ENCODE measurements at places on chromosomes 2 and 18.

- no peak for DNase-seq
These were observed 61.7 kb downstream of the CHRNA1 start for GRCh38 chr2:174702541-174702940.

- peak; percentile 39 for DNase-seq
These were observed 13.3 kb downstream of the CHRNA1 start for GRCh38 chr2:174750923-174751441.

DNA sequence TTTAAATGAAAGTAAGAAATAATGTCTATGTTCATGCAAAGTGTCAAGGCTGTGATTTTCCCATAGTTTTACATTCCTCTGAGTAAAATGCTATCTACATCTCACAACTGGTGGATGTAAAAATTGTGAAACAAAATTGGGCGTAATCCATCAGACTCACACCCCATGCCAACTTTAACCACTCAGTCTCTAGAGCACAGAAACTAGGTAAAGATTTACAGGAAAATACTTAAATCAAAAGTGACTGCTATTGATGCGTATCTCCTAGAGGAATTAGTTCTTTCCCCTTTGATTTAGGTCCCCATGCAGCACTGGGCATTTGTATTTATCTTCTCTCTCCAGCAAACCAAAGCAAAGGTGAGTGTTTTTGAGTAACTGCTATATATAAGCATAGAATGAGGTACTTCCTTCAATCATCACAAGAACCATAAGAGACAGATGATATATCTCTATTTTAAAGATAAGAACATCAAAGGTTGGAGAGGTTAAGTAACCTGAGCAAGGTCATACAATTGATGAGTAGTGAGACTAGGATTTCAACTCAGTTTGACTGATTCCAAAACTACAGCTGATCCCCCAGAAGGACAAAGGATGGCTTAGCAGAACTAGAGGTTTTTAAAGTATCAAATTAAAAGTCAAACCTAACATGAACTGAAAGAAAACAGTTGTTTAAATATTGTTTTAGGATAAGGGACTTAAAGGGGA, 594.0 kb upstream of the ACVR2A start:
- DNase-seq, result no peak

GRCh38 chr18:40738321-40738880, 1216.6 kb upstream of the PIK3C3 start:
- DNase-seq, result no peak

DNA sequence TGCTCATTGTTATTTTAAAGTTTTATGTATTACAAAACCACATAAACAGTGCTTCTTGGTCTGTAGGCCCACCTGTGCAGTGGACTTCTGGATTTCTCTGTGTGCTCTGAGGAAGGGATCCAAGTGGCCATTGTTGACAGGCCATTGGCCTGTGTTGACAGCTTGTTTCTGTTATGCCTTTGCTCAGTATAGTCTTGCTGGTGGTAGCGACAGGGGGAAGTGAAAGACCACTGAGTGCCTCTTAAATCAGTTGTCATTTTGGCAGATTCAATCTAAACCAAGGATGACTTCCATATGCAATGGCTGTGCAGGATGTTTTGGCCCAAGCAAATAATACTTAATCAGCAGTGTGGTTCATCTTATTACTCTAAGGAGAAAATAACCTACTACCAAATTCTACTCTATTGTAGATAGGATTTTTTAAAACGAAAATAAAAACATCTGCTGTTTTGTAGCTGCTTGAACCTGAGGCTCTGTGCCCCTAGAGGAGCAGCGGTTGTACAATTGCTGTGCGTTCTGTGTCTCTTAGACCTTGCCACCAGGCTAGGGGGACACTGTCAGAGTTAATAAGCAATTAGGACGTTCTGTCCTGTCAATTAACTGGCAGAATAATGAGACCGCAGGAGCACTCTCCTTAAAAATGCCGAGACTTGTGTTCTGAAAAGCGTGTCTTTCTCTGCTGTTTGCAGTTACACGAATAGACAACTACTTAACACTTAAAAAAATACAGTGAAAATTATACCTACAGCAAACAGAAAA, 108.2 kb downstream of the RHBDD1 start:
- no peak for DNase-seq

DNA sequence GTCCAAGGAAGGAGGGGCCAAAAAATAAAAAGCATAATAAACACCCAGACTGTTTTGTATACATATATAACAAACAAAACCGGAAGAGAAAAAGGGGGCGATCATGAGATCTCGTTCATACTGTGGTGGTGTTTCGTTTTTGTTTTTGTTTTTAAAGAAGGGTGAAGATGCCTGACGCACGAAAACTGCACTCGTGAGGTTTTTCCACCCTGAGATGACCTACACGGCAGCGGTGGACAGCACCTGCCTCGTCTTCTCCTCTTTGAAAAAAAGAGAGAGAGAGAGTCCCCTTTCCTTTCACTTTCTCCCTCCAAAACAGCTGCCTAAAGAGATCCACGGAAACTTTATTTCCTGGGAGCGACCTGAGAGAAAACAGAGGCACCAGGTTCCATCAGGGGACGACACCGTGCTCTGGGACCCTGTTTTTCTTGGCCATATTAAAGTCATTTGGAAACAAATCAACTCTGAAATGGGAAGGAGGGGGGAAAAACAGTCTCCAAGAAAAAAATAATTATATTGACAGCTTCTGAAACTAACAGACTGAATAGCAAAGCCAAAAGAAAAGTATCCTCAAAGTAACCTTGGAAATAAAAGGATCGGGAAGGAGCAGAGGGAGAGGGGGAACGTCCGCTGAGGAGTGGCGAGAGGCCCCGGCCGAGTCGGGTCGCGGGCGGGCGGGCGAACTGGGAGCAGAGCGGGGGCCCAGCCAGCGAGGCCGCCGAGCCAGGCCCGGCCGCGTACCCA, 3.5 kb downstream of the POU3F3 start:
- no peak for DNase-seq

- DNase-seq, result no peak
These were observed 729 bp upstream of the REL start for GRCh38 chr2:60880643-60881046.

DNA sequence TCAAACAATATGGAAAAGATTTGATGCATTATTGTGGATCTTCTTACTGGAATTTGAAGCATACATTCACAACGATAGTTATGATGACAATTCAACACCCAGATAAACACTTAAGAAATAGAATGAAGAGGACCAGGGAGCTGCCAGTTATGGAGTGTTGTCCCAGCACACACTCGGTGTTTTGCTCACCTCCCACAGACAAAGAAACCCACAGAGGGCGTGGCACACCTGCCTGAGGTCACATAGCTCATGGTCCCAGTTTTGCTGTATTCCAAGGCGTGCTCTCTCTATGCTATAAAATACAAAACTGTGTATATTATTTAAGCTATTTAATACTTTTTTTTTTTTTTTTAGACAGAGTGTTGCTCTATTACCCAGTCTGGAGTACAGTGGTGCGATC, 31.1 kb downstream of the EFR3B start:
- no peak for DNase-seq

DNA sequence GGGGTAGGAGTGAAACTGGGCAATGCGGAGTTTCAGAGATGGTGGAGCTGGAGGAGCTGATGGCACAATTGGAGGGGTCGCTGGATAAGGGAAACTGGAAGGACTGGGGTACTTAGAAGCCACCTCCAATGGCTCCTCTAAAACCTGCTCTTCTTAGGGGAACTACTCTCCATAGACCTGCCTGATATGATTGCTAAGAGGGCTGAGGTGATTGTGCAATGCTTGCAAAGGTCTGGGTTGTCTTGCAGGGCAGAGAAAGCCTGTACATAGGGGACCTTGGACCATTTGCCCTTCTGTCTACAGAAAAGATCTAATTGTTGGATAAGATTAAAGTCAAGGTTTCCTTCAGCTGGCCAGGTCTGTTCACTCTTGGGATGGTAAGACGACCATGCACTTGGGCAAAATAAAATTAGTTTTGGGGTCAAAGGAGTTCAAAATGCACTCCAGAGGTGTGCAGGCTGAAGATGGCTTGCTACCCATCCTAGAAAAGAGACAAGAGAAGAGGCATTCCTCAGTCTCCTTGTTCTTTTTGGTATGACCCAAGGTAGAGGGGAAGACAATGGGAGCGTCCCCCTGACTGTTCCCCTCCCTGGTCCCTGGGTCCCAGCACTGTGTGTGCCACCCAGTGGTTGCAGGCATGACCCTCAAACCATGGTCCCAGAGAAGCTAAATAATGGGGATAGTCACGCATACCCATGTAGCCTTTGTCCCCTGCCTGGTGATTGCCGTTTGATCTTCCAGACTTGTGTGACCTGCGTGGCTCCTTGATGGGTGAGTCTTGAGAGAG, 41.1 kb downstream of the STK17B start:
- no peak for DNase-seq

GRCh38 chr2:74573747-74574562, 19.4 kb downstream of the DOK1 start:
- DNase-seq, result peak; percentile 70

GRCh38 chr18:51361130-51361860, 163.8 kb upstream of the MEX3C start:
- no peak for DNase-seq

GRCh38 chr18:8721716-8722115, 16.4 kb downstream of the MTCL1 start:
- no peak for DNase-seq

DNA sequence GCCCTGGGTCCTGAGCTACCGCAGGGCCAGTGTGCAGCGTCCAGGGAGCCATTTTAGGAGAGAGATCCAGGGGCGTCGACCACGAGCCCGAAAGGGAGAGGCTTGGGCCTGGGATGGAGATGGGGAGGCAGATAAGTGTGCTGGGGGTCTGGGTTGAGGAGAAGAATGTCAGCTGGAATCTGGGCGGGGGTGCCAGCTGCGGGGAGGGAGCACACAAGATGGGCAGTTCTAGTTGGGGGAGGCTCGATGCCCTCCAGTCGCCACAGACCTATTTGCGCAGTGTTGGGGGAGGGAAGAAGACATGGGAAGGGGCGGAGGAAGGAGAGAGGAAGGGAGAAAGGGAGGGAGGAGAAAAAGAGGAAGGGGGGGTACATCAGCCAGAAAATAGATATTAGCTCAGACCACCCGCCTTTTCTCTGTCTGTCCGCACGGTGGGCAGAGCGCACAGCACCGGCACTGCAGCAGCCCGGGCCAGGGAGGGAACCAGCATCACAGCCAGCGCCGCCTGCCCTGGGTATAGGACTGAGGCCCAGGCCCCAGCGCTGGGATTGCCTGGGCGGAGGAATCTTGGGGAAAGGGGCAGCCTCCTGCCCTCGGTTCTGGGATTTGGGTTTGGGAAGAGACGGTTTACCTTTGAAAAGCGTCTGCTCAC, 1.9 kb upstream of the HOXD11 start:
- DNase-seq, result no peak

- DNase-seq, result no peak
These were observed 27.6 kb downstream of the STK17B start for GRCh38 chr2:196143730-196144131.

DNA sequence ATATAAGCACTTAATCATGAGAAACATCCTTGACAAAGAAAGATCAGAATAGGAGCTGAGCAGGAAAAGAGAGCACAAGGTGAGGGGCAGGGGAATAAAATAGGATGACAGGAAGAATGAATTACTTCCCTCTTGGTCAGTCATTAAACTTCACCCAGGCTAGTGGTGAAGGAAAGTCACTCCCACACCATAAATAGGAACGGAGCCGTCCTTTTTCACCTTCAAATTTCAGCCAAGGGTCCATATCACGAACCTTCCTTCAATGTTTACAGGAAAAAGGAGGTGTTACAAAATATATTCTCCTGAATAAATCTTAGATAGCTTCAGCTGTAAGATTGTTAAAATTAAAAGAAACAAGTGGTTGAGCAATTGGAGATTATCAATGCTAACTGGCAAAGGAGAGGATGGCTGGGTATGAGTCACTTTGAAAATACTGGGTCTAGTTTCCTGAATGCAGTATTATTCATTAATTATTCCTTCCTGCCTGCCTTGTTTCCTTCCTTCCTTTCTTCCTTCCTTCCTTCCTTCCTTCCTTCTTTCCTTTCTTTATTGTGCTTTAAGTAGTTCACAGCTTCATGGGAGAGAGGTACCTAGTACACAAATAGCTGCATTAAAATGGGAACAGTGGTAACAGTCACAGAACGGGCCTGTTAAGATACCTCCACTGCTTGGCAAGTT, 292.3 kb upstream of the ID2 start:
- peak; percentile 35 for DNase-seq

DNA sequence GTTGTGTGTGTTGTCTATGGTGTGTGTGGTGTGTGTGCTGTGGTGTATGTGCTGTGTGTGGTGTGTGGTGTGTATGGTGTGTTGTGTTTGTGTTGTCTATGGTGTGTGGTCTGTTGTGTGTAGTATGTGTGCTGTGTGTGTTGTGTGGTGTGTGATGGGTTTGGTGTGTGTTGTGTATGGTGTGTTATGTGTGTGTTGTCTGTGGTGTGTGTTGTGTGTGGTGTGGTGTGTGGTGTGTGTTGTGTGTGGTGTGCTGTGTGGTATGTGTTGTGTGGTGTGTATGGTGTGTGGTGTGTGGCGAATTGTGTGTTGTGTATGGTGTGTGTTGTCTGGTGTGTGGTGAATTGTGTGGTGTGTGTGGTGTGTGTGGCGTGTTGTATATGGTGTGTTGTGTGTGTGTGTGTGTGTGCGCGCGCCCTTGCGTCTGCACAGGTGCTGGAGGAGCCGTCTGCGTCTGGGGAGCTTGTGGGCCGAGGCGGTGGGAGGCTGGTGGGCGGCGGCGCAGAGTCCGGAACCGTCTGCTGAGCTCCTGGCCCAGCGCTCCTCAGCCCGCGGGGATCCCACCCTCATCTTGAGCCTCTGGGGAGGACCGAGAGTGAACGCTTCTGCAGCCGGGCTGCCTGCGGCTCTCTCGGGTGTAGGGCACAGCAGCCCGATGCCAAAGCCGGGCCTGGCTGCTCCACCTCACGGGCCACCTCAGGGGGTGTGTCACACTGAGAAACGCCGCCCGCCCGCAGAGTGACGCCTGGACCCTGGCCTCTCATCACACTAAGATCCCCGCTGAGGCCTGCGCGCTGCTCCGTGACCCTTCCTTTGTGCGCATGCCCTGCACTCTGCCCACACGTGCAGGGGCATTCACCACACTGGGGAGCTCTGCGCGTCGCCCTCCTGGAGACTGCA, 8.8 kb upstream of the ADI1 start:
- peak; percentile 5 for DNase-seq

DNA sequence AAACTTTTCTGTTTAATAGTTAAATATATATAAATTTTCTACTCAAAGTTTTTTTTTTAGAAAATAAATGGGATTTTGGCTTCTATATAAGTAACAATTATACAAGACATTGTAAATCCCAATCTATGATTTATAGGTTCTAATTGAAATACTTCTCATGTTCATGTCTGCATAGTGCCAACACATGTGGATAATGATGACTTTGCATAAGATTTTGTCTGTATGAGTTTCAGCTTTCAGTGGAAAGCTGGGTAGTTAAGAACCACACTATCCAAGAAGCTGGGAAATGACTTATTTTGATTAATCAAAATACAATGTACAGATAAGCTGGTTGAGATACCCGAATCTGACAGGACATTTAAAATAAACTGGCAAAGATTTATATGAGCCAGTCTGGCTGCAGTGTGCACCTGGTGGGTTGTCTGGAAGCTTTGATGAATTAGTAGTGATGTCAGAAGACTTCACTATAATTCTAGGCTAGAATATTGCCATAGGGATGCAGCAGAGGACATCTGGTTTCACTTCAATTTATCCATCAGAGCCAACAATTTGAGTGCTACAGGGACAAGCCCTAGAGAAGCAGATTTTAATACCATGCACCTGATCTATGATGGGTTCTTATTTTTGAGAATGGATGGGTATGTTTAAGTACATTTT, 45.4 kb downstream of the EML6 start:
- no peak for DNase-seq

- DNase-seq, result no peak
These were observed 116.9 kb downstream of the RND3 start for GRCh38 chr2:150370561-150370960.

- DNase-seq, result no peak
These were observed 108.4 kb upstream of the ODC1 start for GRCh38 chr2:10556271-10557140.

Measured in common myeloid progenitor, CD34-positive (primary cell).